ENCODE measurements at places on chromosomes 1 and 21.

- DNase-seq, result no peak
Measured at GRCh38 chr1:23118957-23119792, 49.5 kb downstream of the LUZP1 start.

GRCh38 chr1:113405573-113405972 is 15.3 kb downstream of the MAGI3 start:
- DNase-seq, result no peak

GRCh38 chr1:190849346-190849745 is 371.7 kb upstream of the BRINP3 start:
- DNase-seq, result no peak

- no peak for DNase-seq
Measured at GRCh38 chr1:154714638-154715037, 106.7 kb upstream of the ADAR start.

- DNase-seq, result no peak
Measured at GRCh38 chr21:36425286-36425685, 40.1 kb downstream of the CHAF1B start.

Data from activated naive CD8-positive, alpha-beta T cell treated with anti-CD3 and anti-CD28 coated beads, Interleukin-2, amount 50 U/mL, for 16 hours (primary cell).